ENCODE measurements at places on chromosomes 7 and 10.

- DNase-seq: no peak
These were observed 19.7 kb upstream of the FKBP9 start for GRCh38 chr7:32937344-32938174.

GRCh38 chr10:79224263-79224949 is 122.9 kb upstream of the PPIF start:
- no peak for DNase-seq

DNA sequence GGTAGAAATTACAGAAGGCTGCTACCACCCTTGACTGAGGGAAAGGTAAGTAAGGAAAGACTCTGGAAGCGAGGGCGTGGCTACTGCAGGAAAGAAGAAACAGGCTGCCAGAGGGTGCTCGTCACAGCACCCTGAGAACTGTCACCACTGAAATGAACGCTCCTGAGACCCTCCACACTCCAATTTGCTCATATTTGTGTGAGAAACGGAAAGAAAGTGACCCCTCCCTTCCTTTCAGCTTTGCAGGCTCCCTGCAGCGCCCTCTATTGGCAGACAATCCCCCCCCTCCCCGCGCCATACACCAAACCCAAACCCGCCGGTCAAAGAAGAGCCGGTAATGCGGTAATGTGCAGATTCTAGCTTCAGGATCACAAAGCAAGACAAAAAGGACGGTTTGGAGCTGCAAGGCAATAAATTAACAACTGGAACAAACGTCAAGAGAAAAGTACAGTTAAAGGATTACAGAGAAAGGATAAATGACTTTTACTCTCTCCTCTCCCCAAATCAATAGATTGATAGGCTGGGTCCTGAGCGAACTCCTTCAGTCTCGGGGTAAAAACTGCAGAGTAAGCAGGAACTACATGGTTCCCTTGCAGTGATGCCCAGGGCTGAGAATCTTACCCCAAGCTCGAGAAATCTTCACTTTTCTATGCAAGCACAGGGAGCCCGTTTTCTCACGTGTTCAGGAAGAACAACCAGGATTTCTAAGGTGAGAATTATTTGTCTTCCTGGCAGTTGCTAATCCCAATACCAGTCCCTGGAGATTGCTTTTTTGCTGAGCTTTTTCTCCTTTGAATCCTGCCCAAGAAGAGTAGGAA is 47.6 kb downstream of the STEAP1B start:
- peak; percentile 92 for DNase-seq

- no peak for DNase-seq
These were observed 124.4 kb upstream of the ITGB1 start for GRCh38 chr10:33082373-33082895.

- DNase-seq: no peak
These were observed 58.0 kb upstream of the CELF2 start for GRCh38 chr10:10959666-10960065.

GRCh38 chr7:91267171-91267955 is 3.1 kb downstream of the FZD1 start:
- DNase-seq: no peak

DNA sequence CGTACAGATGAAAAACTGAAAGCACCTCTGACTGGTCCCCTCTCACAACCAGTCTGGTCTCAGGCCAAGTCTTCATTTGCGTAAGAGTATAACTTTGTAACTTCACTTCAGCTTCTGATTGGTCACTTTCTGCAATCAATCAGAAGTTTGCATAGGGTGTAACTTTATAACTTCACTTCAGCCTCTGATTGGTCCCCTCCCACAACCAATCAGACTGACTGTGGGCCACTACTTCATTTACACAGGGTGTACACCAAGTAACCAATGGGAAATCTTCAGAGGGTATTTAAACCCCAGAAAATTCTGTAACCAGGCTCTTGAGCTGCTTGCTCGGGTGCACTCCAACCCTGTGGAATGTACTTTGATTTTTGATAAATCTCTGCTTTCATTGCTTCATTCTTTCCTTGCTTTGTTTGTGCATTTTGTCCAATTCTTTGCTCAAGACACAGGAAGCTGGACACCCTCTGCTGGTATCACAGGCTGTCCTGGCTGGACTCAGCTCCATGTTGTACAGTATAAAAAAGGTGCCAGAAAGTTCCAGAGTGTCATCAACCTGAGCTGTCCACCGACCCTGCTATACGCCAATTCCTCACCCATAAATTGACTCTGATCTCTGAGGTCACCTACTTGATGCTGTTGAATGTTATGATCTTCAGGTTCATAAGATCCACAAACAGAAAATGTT is 74.5 kb downstream of the COBL start:
- peak; percentile 53 for DNase-seq

DNA sequence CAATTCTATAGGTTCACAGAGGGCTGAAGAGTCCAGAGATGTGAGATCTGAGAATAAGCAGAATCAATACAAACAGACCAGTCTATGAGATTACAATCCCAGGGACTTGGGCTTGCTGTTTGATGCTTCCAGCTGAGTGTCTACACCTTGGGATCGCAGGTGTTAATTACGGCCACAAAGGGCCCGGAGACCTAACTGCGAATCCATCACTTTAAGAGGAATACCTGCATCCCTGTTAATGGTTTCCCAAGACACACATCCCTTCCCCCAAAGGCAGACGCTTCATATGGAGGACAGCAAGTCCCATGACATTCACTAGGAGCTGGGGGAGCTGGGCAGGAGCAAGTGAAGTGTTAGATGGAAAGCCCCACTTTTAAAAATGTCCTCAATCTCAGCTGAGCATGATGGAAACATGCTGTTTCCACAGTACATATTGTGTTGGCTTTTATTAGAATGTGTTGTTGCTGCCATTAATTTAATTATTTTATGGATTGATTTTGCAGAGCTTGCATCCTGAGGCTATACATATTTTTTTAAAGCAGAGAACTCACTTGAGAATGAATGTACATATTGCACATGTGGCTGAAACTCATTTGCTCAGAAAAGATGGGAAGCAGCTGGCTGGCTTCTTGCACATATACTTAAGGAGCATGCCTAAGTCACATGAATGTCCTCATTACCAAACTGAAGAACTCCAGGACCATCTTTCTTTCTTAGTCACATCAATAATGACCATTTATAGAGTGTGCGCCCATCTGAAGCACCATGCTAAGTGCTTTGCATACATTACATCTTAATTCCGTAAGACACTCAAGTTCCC is 151.3 kb downstream of the NEBL start:
- DNase-seq: no peak

DNA sequence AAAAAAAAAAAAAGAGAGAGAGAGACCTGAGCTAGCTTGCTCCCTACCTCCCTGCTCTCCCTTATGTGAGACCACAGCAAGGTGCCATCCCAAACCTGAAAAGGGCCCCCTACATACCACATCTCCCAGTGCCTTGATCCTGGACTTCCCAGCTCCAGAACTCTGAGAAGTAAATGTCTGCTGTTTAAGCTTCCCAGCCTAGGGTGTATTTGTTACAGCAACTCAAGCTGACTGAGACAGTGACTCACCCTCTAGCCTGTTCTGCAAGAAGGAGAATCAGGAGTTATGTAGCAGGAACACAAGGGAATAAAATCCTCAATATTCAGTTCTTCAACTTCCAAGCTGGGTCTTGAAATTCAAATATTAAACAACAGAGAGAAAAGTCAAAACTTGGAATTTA is 52.1 kb upstream of the TMEM72 start:
- no peak for DNase-seq

DNA sequence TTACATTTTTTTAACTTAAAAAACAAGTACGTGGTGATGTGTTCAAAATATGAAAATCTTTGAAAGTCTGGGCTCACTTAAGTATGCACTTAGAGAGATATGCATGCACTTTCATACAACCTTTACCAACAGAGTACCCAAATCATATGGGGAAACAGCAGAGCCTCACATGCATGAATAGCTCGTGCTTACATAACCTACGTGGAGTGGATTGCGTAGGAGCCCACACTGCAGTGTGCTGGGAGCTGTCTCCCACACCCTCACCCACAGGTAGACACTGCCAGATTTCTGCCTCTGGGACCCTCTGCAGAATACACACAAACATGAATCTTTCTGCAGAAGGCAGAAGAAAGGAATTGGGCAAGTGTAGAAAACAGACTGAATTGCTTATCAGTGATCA is 581 bp downstream of the CLCN1 start:
- DNase-seq: no peak

DNA sequence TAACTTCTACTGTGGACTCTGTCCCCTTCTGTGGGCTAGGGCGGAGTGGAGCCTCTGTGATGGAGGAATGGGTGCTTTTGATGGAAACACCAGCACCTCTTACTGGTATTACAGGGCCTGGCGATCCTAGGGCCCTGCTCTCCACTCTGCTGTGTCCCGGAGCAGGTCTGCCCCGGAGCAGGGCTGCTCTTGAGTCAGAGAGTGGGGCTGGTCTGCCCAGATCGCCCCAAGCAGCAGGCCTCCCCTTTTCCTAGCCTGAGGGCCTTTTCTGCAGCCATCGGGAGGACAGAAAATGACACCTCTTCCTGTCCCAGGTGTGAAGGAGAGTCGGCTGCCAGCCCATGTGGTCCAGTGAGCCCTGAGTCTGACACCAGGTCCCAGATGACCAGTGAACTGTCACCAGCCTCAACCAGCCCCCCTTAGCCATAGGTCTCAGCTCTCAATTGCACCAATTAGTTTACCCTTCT is 1.4 kb downstream of the ZNF282 start:
- no peak for DNase-seq

GRCh38 chr7:24587853-24588252 is 14.6 kb downstream of the PALS2 start:
- DNase-seq: peak; percentile 88

DNA sequence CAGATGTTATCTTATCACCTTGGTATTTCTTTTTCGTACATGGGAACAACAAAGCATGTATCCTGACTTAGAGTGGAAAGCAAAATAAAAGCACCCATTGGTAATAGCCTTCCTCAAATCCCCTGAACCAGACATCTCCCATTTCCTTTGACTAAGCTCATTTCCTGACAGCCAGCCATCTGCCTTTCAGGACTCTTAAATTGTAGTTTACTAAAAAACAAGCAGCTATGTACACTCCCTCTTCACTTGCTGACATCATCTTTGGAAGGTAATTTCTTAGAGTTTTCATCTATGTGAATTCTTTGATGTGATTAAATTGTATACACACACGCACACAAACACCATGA is 40.7 kb downstream of the ARL4A start:
- DNase-seq: no peak

DNA sequence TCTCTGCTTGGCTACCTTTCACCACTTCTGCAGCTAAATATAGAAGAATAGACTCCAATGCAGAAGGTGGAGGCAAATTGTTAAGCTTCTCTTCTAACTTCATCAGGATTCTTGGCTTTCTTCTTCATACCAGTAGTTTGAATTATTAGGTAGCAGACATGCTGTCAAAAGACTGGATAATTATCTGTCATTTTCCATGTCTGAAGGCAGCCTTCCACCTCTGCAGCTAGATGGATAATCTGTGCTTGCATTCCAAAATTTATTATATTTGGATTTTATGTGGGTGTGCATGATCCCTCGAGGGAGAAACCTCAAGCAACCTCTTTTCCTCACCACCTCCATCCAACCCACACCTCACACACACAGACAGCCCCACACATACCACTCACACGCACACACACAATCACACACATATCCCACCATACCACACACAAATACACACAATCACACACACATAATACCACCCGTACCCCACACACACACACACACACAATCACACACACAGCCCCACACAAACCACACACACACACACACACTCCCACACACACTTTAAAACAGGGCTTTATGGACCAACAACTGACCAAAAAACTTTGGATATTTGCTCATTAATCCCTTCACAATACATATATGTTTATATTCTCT is 145.0 kb downstream of the C7orf25 start:
- no peak for DNase-seq

- no peak for DNase-seq
These were observed 84.9 kb upstream of the LRRN3 start for GRCh38 chr7:111006040-111006439.

- no peak for DNase-seq
These were observed 32.1 kb upstream of the A1CF start for GRCh38 chr10:50917486-50917885.

DNA sequence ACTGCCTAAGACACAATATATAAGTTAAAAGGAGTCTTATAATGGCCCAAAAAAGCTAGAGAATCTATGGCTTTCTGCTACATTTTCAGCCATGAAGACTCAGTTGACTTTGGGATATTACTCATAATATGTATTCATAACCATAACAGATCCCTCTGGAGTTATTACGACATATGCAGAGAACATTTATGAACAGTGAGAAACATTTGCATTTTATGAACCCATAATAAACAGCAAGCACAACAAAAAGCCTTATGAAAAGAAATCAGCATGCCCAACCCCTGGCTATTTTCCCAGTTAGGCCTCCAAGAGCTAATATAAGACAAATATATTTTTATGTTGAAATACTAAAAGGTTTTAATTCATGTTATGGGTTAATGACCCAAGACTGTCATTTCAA is 52.4 kb downstream of the ARMH3 start:
- no peak for DNase-seq
